Urinary bladder (tissue), 4 donors: ENCODE measurements at places on chromosomes 7 and 10.

DNA sequence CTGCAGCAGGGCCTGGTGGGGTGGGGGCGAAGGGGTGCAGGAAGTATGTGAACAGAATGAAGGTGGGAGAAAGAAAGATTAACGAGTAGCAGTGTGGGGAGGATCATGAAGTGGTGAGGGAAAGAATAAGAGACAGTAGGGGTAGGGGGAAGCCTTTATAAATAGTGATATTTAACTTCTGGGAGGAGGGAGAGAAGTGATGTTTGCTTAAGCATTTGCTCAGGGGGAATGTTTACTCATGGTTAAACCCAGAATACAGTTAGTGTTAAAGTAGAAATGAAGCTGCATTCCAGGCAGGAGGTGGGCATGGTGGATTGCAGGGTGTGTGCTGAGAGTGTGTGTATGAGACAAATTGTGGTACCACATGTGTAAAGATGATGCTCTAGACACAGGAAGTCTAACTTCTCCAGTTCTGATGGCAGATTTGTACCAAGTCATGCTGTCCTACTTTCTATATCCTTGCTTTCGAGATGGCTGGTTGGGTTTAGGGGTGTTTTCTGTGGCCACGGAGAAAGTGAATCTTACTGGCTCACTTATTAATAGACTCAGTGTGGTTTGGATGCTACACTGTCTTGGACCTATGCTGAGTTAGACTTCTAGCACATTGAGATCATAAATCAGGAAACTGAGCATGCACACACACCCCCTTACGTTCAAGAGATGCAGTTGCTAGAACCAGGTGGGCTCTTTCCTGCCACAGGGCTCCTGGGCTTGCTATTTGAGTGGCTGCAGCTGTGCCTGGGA, 10.6 kb upstream of the DNMBP start:
- no peak for DNase-seq

DNA sequence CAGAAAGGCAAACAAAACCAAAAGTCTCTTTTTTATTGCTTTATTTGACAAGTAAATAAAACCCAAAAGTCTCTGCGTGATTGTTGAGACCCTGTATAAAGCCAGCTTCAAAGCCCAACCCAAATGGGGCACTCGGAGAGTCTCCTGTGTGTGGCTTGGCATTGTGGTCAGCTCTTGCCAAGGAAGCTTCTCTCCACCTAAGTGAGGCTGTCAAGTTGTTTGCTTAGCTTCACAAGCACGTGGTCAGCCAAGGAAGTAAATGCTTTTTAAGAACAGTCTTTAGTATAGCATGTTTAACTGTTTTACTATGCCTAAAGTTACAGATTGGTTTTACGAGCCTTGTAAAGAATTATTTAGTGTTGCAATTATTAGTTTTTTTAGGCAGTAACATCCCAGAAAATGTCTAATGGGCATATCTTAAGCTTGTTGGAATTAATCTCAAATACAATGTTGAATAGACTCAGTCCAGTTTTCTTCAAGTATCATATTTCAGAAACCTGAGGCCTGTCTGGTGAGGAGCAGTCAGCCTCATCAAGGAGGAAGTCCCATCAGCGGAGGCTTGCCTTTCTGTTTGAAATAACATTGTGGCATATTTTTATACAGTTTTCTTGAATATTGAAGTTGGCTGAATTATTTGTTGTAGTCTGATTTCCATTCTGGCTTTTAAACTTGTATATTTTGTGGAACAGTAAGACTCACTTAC, 144.3 kb downstream of the ANKRD30A start:
- DNase-seq, result no peak

- no peak for DNase-seq
Measured at GRCh38 chr7:18405726-18406125, 89.8 kb upstream of the HDAC9 start.

DNA sequence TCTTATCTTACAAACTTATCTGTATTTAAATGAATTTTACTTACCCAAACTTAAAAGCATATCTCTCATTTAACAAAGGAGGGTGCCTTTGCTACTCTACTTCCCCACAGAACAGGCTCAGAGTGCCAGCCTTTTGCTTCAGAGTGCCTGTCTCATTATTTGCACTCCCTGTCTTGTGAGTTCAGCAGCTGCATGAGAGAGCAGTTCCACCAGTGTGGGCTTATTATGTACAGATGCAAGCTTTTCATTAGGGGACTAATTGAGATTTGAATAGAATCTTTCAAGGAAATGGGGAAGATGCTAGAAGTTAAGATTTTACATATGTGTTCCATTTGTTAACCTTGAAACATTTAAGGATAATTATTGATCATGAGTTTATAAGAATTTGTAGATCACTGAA, 310.2 kb upstream of the LRRN3 start:
- DNase-seq, result no peak

- DNase-seq, result no peak
Measured at GRCh38 chr7:882336-883035, 6.1 kb downstream of the GET4 start.
